ENCODE measurements at places on chromosomes 7 and 10.

DNA sequence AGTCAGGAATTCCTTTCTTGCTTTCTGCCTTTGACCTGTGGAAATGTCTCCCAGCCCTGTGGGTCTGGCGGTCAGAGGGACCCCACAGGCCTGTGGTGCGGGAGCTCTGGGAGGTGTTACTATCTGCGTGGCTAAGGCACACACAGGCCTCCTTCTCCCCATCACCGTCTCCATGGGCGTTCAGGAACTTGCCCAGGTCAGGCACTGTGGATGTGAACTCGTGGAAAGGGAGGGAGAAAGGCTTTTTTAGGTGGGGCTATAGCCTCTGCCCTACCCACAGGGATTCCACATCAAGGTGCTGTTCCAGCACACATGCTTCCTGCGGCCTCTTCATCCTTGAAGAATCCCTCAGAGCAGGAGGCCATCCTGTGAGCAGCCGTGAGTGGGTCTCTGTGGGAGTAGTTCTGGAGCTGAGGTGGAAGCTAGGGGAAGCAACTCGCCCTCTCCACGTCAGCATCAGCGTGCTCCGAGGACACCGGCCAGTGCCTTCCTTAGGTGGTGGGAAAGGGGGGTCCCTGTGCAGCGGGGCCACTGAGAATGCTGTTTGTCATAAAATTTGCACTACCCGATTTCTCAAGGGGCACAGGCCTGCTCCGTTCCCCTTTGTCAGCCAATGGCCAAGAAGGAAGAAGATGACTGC, 7.5 kb upstream of the ATP6V0E2 start:
- no peak for DNase-seq

- no peak for DNase-seq
Observed at GRCh38 chr10:33196710-33197491, 137.6 kb downstream of the NRP1 start.

DNA sequence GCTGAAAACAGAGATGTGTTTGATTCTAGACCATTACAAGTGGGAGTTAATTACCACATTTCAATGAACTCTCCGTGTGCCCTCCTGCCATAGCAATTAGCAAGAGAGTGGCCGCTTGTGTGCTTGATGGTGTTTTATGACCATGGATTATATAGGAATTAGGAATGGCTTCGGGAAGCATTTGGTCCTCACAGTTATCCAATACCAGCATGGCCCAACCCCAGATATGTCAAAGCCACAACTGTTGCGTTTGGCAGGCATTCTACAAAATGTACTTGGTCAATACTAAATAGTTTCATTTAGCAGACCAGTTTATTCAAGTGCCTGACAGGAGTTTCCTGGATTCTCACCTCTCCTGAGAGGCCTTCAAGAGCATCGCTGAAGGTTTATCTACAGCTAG, 509.0 kb upstream of the GALNT17 start:
- DNase-seq, result no peak

DNA sequence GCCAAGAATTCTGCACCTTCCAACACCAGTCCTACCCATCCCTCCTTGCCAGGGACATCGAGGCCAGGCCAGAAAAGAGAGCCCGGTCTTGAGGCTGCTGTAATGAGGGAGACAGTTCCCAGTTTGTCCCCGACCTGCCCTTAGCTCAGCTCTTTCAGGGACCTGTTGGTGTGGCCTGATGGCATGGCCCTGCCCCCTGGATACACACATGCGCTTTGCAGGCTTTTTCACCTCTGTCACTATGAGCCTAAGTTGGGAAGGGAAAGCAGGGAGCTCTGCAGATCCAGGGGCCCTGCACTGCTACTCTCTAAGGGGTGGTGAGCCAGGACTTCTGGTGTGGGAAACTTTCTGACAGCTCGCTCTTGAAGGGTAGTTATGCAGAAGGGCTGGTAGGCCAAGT, 2.1 kb downstream of the SCD start:
- DNase-seq, result no peak

DNA sequence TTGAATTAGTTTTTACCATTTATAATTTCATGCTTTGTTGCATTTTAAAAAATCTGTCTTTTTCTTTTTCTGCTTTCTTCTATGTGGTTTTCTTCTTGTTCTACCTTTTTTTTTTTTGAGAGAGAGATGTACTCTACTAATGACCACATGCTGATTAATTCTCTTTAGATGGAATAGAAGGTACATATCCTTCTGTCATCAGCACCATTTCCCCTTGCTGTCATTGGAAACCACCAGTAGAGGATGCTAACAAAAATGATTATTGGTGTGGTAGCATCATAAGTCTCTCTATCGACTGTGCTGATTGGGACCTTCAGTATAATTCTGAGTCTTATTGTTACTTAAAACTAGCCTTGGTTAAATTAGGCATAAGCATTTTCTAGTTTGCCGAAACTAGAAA, 3.6 kb downstream of the ZEB1 start:
- DNase-seq, result no peak

DNA sequence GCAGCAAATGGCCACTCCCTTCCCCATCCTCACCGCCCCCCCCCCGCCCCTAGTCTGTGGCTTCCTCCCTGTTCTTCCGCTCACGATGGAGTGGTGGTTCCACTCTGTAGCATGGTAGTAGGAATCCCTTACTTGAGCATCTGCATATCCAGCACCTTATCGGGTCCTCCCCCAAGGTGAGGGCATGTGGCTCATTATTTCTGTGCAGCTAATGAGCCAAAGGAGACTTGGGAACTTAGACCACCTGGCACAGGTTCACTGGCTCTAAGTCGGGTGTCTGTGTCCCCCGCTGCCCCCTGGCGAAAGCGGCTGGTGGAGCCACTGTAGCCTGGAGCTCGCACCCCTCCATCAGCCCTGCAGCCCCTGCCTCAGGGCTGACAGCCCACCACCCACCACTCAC, 22.8 kb upstream of the GPR26 start:
- no peak for DNase-seq

GRCh38 chr7:80236681-80237080, 102.0 kb downstream of the GNAI1 start:
- DNase-seq, result no peak

- DNase-seq, result peak; percentile 51
Observed at GRCh38 chr7:5596046-5596895, 172.6 kb upstream of the TNRC18 start.

- DNase-seq, result no peak
Observed at GRCh38 chr7:139703487-139704307, 74.1 kb downstream of the HIPK2 start.

- DNase-seq, result no peak
Observed at GRCh38 chr10:131997366-131998049, 15.8 kb upstream of the BNIP3 start.

DNA sequence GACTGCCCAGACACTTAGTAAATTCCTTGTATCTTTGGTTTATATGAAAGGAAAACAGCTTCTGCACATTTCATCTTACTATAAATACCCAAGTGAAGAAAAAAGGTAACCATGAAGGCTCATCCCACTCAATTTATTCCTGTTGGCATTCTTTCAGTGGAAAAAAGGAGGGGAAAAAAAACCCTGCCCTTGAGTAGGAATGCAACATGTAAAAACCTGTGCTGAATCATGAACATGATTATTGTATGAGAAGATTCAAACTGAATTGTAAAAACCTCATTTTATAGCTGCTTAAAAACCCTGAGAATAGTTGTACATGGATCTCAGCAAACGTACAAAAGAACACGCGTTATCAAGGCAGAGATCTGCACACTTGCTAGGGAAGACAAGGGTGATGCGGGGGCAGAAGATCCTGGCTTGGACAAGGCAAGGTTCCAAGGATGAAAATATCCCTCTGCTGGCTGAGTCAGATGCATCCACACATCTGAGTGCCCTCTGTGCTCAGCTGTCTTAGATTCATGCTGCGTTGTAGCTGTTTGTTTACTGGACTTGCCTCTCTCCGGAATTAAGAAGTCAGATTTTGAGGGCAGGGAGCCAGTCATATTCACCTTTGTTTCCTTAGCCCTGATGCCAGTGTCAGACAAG, 658.2 kb downstream of the PARD3 start:
- no peak for DNase-seq

- DNase-seq, result no peak
Observed at GRCh38 chr7:134186027-134186426, 58.9 kb downstream of the LRGUK start.

- no peak for DNase-seq
Observed at GRCh38 chr7:34133356-34133982, 228.1 kb downstream of the BMPER start.

DNA sequence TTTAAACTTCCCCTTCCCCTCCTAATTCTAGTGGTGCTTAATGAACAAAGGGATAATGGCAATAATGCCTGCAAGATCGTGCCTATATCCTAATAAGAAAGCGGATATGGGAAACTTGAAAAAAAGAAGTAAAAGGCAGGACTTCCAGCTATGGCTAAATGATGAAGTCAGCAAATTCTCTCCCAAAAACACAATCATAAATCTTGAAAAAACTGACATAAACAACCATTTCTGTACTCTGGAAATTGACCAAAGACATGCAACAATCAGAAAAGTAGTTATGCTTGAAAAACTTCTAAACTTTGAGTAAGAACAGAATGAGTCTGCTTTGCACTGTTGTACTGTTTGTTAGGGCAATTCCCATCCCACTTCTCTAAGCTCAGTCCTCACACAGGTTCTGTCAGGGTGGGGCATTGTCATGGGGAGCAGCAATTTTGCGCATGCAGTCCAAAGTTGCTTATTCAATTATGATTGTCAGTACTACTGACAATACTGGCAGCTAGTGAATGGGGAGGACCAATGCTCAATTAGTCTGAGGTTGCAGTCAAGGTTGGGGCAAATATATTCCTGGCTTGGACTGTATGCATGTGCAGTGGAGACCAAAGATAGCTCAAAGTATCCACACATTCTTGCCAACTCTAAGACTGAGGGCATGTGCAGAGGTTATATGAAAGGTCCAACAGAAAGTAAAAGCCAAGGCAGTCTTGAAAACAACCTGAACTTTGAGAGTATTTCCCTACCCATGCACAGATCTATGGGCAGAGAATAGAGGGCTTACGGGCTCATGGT, 34.1 kb upstream of the ARHGAP22 start:
- no peak for DNase-seq

GRCh38 chr10:23405540-23405939, 33.3 kb upstream of the OTUD1 start:
- DNase-seq, result no peak

DNA sequence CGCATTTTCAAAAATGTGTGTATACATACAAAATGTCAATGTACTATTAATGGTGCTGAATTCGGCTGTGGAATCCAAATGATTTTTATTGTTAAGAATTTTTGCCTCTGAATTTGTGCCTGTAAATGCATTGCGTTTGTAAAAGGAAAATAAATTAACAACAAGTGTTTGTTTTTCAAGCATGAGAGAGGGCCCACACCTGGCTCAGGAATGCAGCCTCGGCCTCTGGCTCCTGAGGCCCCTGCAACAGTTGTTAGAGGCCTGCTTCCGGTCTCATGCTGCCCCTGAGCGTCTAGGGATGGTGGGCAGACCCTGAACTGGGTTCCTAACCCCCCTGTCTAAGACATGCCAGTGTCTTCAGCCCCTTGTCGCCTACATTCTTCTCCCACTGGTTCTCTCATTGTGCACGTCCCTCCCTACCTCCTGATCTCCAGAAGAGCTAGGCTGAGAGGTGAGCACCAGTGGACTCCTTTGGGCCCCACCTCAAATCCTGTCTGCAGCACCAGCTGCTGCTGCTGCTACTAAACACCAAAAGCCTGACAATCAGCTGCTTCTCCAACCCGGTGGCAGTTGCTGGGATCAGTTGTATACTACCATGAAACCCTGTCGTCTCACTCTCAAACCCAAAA, 1.9 kb upstream of the BTBD16 start:
- DNase-seq, result no peak

DNA sequence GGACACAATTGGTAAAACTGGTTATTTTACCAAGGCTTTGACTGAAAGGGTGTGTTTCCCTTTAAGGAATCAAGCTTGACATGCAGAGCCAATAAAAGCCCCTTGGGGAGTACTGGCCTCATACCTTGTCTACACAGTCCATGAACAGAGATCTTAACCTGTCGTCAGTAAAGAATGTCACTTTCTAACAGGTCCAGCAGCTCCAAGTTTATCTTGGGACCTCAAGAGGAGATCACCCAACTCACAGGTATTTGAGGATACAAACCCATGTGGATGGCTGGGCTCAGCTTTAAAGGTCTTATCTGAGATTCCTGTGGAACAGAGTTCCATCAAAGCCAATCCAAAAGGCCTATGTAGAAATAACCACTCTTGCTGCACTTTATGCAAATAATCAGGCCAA, 61.3 kb downstream of the COA1 start:
- no peak for DNase-seq

- DNase-seq, result no peak
Observed at GRCh38 chr10:3776796-3777571, 8.0 kb downstream of the KLF6 start.

DNA sequence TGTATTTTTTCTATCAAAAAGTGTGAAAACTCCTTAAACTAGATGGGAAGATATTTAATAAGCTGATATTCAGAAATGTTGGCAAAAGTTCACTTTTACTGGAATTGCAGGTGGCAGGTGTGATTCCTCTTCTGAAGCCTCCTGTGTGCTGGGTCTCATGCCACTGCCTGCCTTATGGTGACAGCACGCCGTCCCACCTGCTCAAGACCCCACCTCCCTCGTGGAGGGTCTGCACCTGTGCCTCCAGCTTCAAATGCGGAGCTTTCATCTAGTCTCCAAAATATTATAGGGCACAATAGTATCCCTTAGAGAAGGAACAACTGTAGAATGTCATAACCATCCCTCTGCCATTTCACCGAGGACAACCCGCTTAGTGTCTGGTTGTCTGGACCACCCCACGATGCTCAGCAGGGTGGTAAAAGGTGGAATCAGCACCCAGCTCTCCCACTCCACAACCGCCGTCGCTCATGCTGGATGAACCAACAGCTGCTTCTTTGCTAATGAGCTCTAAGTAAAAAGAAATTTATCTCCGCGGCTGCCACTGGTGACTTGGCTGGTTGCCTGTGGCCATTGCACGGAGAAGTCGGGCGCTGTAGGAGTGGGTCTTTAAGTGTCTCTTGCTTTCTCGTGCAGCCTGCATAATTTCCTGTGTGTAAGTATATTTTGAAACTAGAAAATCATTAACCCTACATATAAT, 119.3 kb upstream of the TCERG1L start:
- DNase-seq, result no peak

- DNase-seq, result no peak
Observed at GRCh38 chr10:25972631-25973030, 38.6 kb downstream of the MYO3A start.

- DNase-seq, result no peak
Observed at GRCh38 chr10:71633920-71634319, 85.7 kb downstream of the C10orf105 start.

DNA sequence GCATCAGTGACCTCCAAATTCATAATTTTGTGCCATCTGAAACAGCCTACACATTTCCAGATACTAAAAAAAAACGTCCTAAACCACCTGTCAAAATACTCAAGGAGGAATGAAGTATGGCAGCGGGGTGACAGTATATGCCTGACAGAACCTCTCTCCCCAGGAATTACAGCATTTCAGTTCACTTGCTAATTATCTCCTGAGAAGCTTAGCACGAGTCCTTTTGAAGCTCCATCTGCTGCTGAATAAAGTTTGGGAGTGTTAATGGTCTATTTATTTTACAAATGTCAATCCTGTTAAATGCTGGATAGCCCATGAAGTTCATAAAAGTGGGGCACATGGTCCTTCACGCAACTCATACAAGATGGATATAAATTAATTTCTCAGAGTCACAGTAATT, 29.4 kb upstream of the ANLN start:
- no peak for DNase-seq
